Stimulated activated CD4-positive, alpha-beta T cell treated with anti-CD3 and anti-CD28 coated beads, TNF-alpha, amount 100 ng/mL, for 48 hours (primary cell): ENCODE measurements at places on chromosomes 13 and 19.
A peak's percentile ranks its signal among the peaks of the same experiment; 100 is the strongest.

GRCh38 chr13:111872475-111873150 is 194.3 kb upstream of the SOX1 start:
- DNase-seq, result no peak

GRCh38 chr19:46880431-46880830 is 19.6 kb downstream of the ARHGAP35 start:
- DNase-seq, result no peak

DNA sequence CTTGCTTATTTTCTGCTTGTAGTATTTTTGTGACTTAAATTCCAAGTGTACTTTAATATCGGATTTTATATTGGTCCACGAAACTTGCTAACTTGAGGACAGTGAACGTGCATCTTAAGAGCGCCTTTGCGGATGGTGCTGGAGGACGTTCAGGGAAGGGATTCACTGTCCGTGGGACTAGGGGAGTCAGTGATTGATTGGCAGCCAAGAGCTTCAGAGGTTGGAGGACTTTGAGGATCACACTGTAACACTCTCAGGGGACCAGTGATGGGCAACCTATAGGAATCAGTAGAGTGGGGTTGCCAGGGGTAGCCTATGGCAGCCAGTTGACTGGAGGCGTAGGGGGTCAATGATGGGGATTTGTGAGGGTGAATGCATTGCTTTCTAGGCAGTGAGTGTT is 516 bp downstream of the ZNF175 start:
- DNase-seq, result no peak

DNA sequence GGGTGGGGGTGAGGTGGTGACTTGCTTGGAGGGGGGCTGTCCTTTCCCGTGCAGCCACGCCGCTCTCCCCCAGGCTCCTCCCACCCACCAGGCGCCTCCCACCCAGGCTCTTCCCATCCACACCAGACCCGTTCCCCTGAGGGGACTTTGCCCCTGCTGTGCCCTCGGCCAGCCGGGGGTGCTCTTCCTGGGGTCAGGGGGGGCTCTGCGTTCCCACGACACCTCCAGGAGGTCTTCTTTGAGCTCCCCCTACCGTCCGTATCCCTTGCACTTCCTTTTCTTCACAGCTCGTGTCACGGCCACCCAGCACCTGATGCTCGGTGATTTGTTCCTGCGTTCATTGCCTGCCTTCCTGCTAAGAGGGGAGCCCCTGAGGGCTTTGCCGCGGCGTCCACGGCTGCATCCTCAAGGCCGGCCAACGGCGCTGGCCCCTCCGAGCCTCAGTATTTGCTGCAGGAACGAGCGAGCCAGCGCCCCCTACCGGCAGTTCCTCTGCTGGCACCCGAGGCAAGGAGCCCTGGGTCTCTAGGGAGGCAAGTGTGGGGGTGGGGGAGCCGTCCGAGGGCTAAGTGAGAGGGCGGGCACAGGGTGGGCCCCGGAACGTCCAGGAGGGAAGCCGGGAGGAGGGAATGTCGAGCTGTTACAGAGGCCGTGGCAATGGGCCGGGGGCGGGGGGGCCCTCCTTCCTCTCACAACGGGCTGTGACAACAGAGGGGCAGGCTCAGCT is 11.8 kb downstream of the LRRC4B start:
- DNase-seq, result peak; percentile 61

DNA sequence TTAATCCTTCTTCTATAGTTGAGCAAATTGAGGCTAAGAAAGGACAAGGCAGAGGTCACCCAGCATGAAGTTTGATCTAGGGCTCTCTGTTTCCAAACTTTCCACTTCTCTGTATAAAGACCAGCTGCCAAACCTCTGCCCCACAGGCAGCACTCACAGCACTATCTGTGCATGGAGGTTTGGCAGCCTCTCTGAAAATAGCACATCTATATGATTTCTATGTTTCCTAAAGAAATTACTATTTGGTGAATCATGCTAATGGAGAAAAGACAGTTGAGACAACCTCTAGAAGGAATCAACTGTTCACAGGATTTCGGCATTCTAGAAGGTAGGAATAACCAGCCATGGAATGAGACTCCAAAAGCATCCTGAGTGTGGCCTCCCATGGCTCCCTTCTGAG is 554.5 kb downstream of the IRS2 start:
- no peak for DNase-seq

DNA sequence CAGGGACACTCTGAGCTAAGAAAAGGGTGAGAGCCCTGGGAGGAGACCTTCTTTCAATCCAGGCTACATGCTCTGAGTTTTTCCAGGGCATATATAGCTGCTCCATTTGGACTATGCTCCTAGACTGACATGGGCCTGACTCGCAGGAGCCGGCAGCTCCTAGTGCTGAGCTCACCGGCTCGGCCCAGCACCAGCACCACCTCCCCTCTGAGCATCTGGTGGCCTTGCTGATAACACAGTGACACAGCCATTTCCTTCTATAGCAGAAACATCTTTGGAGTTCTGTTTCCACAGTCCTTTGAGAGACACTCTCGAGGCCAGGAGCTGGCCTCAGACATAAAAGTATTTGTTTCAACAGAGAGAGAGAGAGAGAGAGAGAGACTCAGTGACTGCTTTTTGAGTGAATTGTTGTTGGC is 184.9 kb downstream of the TM9SF2 start:
- DNase-seq, result no peak

DNA sequence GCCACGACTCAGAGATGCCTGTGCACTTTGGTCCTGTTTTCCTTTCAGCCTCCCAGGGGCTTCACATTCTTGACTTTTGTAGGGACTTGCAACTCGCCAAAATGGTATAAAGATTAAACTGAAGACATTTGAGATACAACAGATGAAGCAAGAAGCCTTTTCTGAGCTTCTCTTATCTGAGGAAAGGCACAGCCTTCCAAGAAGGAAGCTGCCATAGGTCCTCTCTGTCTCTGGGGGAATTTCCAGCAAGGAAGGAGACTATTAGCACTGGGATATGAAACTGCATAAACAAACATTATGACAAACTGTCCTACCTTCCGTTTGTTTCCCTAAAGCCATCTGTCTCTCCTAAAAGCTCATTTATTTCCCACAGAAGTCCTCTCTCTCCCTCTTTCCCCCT is 39.3 kb downstream of the TGDS start:
- no peak for DNase-seq

- DNase-seq, result no peak
These were observed 1.2 kb downstream of the ITPKC start for GRCh38 chr19:40717880-40718773.

DNA sequence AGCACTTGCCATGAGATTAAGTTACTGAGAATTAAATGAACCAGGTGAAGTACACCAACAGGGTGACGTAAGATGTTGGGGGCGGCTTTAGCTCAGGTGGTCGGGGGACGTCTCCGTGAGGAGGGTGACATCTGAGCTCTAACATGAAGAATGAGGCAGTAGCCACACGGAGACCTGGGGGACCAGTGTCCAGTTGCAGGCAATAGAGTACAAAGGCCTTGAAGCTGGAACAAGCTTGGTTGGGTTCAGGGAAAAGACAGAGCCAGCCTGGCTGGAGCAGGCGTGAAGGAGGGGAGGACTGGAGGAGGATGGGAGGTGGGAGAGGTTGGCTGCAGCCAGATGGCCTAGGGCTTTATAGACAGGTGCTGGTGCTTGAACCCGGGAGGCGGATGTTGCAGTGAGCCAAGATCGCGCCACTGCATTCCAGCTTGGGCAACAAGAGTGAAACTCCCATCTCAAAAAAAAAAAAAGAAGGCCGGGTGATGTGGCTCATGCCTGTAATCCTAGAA is 1.6 kb downstream of the SPINT2 start:
- no peak for DNase-seq

GRCh38 chr19:6811906-6812305 is 39.4 kb downstream of the VAV1 start:
- no peak for DNase-seq

GRCh38 chr19:44706506-44707236 is 7.7 kb downstream of the CEACAM16 start:
- DNase-seq, result no peak
